Stimulated activated CD8-positive, alpha-beta memory T cell treated with anti-CD3 and anti-CD28 coated beads, Interleukin-7, amount 100 ng/mL, for 1 hour (primary cell): ENCODE measurements at places on chromosomes 6 and 20.

DNA sequence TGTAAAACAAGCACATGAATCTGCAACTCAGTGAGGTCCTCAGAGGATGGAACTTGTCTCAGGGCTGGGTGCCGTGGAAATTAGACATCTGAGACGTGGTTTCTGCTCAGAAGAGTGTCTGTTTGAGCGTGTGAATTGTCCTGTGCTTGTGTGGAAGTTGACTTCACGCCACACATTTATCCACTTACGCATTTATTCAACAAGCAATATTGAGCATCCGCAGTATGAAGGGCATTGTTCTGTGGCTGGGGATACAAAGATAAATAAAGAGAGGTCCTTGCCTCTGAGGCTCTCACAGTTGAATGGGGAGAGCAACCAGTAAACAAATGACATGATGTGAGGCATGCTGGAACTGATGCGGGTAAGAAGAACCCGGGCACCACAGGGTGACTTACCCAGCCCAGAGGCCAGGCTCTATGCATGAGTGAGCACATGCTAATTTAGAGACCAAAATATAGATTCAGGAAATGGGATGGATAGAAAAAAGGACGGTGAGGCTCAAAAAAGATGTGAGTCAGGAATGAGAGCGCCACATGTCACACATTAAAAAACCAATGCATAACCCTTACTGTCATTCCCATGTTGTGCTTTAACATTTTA lies 60.4 kb downstream of the SOBP start:
- no peak for DNase-seq

- no peak for DNase-seq
These were observed 58.0 kb upstream of the AHI1 start for GRCh38 chr6:135555550-135555949.

GRCh38 chr6:112227992-112228391 lies 26.4 kb downstream of the LAMA4 start:
- DNase-seq: no peak

- DNase-seq: no peak
These were observed 52.7 kb downstream of the DLL1 start for GRCh38 chr6:170237999-170238740.

DNA sequence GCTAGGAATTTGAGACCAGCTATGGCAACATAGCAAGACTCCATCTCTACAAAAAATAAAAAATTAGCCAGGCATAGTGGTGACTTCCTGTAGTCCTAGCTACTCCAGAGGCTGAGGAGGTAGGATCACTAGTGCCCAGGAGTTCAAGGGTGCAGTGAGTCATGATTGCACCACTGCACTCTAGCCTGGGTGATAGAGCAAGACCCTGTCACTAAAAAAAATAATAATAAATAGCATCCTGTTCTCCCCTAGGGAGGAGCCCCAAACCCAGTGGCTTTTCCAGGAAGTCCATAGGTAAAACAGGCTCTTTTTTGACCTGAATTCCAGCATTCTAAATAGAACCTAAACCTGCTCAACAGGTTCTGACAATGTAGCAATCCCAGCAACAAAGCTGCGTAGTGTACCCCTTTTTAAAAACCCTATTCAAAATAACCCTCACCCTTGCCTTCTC lies 192.0 kb downstream of the ALDH8A1 start:
- DNase-seq: no peak

DNA sequence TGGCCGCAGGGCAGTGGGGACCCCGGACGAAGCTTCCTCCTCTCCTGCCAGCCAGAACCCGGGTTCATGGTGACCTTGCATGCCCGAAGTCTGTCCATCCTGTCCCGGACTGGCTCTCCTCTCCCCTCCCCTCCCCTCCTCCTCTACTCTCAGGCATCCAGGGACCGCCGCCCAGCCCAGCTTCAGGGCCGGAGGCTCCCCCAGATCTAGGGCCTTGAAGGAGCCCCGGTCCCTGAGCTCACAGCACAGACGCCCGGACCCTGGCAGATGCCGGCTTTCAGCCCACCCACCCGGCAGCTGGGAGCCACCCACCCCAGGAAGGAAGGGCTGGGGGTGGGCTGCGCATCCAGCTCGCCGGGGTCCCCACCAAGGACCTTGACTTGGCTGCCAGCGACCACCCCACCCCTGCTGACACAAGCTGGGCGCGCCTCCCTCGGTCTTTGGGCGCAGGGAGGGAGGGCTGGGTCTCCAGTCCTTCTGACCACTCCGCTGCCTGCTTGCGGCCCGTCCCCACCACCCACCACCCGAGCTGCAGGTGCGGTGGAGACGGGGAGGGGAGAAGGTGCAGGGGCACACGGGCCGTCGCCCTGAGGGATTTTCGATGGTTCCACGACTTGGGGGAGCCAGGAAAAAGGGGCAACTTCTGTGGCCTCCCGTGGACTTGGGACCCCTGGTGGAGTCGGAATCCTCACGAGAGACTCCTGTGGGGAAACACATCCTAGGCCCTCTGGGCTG lies 5.8 kb upstream of the ABHD16B start:
- no peak for DNase-seq

DNA sequence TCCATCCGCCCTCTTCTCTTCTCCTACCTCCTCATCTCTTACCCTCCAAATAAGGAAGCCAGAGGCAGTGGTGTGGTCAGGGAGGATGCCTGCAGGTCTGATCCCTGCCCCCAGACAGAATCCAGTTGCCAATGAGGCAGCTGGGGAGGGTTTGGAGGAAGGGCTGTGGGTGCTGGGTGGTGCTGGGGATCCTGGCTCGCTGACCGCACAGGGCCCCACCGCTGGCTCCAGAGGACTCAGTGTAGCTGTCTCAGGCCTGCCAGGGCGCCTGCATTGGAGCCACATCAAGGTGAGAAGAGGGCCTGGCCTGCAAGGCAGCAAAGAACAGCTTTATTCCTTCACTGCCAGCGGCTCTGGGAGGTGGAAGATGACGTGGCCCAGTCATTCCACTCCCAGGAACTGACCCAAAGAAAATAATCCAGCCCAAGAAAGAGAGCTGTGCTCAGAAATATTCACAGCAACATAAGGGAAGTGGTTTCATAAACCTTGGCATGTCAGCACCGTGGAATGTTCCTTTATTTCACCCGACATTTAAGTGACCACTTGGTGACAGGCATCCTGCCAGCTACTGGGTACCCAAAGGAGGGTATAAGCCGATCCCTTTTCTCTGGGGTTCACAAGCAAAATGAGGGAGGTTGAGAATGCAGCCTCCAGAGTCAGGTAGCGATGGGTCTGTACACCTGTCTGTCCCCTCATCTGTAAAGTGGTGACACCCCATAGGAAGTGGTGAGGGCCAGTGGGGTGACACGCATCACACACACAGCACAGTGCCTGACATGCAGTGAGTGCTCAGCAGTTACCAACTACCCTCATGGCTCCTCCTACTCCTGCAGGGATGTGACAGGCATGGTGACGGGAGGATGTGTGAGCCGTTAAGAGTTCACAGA lies 125.1 kb downstream of the SNX5 start:
- DNase-seq: no peak

GRCh38 chr6:36504982-36505381 lies 42.3 kb downstream of the STK38 start:
- no peak for DNase-seq

DNA sequence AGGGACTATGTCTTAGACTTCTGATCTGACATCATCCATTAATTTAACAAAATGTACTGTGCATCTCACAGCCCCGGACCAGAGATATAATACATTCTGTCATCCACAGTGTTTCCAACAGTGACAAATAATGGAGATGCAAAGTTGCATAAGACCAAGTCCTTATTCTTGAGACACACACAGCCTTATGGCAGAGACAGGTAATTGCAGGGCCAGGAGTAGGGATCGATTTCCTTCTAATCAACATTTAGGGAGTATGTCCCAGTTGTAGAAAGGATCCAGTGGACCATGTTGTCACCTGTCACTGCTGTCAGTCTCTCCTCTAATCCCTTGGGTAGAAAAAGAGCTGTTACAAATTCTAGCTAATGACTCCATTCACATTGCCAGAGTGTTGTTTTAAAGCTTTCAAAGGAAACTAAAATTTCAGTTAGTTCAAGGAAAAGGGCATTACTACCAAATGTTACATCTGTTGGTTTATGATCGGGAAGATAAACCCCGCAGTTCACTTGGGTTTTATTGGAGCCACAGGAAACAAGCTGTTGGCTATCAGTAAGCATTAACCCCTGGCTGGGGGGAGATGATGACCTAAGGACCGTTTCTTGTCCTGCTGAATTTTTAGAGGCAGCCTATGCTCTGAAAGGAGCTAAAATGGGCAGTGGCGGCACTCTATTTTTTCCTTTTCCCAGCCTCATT lies 111.4 kb upstream of the ATXN1 start:
- no peak for DNase-seq

DNA sequence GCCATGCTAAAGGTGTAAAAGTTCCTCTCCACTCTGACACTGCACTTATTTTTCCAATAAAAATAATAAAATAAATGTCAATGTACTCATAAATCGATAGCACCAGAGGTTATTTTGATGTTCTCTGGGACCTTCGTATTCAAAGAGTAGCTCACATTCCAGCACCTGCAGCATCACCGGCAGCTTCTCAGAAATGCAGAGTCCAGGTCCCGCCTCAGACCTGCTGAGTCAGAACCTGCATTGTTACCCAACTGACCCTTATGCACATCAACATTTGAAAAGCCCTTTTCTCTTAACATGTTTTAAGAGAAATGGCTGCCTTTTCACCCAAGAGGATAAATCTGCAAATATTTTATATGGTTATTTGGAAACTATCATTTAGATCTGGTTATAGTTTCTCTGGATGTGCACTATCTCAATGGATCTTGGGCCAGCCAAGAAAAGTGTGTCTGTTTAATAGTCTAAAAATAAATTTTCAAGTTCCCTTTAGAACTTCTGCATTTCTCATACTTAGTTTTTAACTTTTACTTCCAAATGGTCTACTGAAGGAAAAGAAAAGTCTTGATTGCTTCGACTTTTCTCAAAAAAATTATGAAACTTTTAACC lies 216.2 kb upstream of the PRDM1 start:
- DNase-seq: no peak

- DNase-seq: no peak
These were observed 606 bp downstream of the ID4 start for GRCh38 chr6:19837511-19838441.

GRCh38 chr20:31709939-31710338 lies 12.7 kb downstream of the BCL2L1 start:
- DNase-seq: no peak

DNA sequence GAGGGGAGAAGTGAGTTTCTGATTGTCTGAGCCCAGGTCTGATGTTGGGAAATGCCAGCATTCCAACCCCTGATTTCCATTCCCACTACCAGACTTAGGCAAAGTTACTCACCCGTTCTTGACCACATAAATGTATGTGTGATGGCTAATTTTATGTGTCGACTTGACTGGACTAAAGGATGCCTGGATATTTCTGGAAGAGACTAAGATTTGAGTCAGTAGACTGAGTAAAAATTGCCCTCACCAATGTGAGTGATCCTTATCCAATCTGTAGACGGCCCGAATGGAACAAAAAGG lies 95.8 kb upstream of the TAB2 start:
- DNase-seq: no peak

DNA sequence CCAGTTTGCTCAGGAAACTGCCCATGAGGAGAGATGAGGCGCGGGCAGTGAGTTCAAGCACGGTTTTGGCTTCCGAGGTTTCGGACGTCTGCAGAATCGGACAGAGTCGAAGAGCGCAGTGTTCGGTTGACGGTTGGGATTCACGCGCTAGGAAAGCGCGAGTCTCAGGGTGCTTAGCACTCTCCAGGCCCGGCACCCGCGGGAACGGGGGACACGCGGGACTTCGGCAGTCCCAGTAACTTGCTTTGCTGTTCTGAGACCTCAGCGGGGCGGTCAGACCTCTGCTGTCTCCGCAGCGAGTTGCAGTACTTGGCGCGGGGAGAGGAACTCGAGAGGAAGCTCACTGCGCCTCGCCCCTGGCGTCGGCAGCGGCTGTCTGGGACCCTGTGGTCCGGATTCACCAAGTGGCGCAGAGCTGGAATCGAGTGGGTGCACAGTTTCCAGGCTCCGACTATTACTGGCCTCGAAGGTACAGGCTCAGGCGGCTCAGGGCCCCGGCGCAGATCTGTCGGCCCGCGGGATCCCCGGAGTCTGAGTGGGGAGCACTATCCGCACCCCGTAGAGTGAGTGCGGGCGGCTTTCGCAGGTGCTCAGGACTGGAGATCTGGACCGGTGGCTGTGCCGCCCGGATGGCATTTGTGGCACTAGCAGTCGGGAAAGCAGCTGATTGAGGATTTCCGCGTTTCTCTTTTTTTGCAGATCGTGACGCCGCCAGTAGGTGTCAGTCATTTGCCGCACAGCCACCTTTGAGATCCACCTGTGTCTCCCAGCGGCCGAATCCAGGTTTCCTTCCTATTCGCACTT lies at the start of gene POM121L2:
Gene POM121L2 (minus strand): TSS at position 128 of the 804 bp plus-strand sequence. CDS start 103 bp downstream, at position 25.
- no peak for DNase-seq

DNA sequence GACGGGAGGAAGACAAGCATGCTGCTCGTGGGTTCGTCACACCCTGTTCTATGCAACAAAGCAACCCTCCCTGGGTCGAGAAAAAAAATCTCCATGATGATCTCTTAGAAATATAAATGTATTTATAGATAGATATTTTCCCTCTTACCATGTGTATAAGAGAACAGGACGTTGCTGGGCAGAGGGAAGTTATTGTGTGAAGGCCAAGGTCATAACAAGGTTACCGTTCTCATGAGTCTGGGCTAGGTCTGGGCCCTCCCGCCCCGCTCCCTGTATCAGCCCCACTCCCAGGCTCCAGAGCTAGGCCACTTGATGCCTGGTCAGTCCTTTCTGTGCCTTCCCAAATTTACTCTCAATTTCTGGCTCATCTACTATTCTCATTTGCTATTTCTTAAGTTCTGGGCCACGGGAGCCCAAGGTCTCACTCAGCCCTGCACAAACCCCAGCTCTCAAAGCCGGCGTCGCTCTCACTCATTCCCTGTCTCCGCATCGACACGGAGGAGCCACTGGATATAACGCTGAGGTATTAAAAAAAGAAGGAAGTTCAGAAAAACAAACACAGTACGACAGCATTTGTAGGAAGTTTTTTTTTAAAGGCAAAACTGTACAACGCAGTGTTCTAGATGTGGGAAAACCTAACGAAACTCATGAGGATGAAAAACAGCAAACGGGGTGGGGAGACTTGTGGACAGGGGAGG lies 96.8 kb downstream of the PSMG4 start:
- DNase-seq: no peak

DNA sequence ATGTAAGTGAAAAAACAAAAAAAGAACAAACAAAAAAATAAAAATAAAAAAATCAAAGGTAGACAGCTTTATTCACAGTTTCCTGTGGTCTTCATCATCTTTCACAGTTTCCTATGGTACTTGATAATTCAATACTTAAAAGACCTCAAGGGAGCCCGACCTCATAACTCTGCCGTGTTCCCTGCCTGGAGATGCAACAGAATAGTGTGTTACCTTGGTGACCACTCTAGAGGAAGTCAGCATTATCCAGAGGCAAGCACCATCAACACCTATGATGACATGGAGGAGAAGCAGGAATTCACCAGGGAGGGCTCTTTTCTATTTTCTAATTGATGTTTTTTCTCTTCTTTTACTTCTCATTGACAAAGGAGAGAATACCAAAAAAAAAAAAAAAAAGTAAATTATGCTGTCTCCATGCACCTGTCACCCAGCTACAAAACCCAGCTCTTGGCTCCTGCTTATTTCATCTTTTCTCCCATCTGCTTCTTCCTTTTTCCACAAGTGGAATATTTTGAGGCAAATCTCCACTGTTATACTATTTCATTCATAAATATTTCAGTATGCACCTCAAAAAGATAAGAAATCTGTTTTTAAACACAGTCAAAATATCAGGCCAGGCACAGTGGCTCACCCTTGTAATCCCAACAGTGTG lies 95.8 kb upstream of the STXBP5 start:
- DNase-seq: no peak
